Activated CD4-positive, alpha-beta T cell treated with anti-CD3 and anti-CD28 coated beads for 36 hours (primary cell): ENCODE measurements at places on chromosomes 4 and X. TPM values are rescaled to one million over a fixed set of nuclear protein-coding genes. Genes with fewer than 3 reads are reported as not detected.

Gene DUSP21
- not detected for total RNA-seq

Gene UGT2A3
- total RNA-seq = not detected

Gene CSAG1
- not detected for total RNA-seq

Gene RHOH
- 74.7 TPM for total RNA-seq

Gene KCND1
- total RNA-seq = 2.5 TPM

Gene TLL1
- total RNA-seq = not detected

Gene STOX2
- total RNA-seq = not detected

Gene RTL5
- 0.14 TPM for total RNA-seq

Gene SPATA18
- 0.27 TPM for total RNA-seq

Gene MAGIX
- total RNA-seq = 0.49 TPM

Gene SPRY1
- total RNA-seq = 51.2 TPM

Gene VCX3B
- not detected for total RNA-seq

Gene MAP3K15
- total RNA-seq = 1.2 TPM

Gene CSAG3
- 0.55 TPM for total RNA-seq

Gene ZAR1
- not detected for total RNA-seq

Gene SHISA3
- 0.11 TPM for total RNA-seq

Gene LDB2
- total RNA-seq = not detected

Gene PABPC4L
- not detected for total RNA-seq
